ENCODE measurements at places on chromosomes 4 and X. TPM values are rescaled to one million over a fixed set of nuclear protein-coding genes. Genes with fewer than 3 reads are reported as not detected.

ZAR1 gene
- total RNA-seq: not detected

STPG2 gene
- not detected for total RNA-seq

CNGA1 gene
- total RNA-seq: not detected

- no peak for DNase-seq
Measured at GRCh38 chrX:37717708-37718107, 32.1 kb downstream of the XK start.

GRCh38 chr4:114417214-114417613, 181.4 kb upstream of the UGT8 start:
- no peak for DNase-seq

DNA sequence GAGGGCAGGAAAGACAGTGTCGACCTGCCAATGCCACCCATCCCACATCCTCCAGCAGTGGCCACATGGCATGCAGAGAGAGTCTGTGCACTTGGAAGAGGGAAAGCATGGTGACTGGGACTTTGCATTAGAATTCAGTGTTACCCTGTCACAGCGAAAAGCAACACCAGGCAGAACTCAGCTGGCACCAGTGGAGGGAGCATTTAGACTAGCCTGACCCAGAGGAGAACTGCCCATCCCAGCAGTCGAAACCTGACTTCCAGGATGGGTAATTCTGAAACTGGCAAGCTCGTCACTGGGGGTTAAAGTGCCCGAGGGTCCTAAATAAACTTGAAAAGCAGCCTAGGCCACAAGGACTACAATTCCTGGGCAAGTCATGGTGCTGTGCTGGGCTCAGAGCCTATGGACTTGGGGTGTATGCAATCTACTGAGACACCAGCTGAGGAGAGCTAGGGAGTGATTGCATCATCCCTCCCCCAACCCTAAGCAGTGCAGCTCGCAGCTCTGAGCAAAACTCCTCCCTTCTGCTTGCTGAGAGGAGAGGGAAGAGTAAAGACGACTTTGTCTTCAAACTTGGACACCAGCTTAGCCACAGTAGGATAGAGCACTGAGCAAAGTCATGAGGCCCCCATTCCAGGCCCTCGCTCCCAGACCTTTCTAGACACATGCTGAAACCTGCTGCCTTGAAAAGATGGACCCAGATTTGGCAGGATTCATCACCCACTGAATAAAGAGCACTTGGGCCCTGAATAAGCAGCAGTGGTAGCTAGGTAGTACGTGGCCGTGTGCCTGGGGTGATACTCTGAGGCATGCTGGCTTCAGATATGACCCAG, 68.8 kb downstream of the DDX60L start:
- DNase-seq: no peak

DNA sequence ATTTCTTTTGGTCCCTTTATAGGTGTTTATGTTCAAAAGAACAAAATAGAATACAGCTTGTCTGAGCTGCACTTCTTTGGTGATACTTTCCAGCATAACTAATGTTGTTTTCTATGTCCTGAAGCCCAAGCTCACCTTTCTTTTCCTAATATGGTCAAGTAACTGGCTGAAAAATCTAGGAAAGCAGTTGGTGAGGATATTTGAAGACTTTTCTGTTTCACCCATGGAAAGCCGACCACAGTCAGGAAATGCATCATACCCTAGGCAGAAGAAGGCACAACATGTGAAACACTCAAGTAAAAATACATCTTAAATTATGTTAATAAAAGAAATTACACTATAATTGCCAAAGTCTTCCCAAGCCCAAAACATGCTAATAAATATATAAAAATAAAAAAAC, 337.0 kb downstream of the PDGFC start:
- no peak for DNase-seq

All from GM23248 (cell line).